ENCODE measurements at places on chromosomes 6 and 20.

GRCh38 chr6:138815797-138816528 lies 20.1 kb downstream of the ECT2L start:
- DNase-seq, result no peak

GRCh38 chr20:51206032-51206662 lies 183.2 kb upstream of the KCNG1 start:
- no peak for DNase-seq

GRCh38 chr6:107894809-107895396 lies 63.1 kb downstream of the SEC63 start:
- DNase-seq, result no peak

DNA sequence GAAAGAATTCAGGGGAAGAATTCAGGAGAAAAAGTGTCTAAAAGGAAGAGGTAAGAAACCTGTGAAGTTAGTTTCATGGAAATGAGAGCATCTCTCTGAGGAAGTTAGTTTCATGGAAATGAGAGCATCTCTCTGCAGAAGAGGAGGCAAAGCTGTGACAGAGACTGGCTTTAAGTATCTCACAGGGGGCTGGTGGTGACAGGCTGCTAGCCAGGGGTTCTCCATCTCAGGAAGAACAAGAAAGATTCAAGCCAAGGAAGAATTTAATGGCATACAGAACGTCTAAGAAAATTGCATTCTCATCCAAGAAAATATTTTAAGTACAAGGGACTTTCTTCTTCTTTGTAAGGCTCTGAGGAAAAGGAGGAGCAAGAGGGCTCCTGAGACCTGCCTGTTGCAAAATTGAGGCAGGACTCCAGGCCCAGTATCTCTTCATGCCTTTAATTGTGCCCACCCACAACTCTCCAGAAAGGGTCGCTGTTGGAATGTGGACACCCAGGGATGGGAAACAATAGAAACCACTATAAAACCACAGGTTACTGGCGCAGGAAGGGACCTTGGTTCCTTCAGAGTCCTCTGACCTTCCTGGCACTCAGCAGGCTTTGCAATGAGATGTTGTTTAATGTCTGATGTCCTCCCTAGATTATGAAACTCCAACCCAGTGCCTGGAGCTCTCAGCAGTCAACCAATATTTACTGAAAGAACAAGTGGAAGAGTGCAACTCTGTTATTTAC lies 136.8 kb downstream of the FNDC1 start:
- DNase-seq, result no peak

GRCh38 chr20:50692552-50692933 lies 1.2 kb upstream of the RIPOR3 start:
- DNase-seq, result no peak

DNA sequence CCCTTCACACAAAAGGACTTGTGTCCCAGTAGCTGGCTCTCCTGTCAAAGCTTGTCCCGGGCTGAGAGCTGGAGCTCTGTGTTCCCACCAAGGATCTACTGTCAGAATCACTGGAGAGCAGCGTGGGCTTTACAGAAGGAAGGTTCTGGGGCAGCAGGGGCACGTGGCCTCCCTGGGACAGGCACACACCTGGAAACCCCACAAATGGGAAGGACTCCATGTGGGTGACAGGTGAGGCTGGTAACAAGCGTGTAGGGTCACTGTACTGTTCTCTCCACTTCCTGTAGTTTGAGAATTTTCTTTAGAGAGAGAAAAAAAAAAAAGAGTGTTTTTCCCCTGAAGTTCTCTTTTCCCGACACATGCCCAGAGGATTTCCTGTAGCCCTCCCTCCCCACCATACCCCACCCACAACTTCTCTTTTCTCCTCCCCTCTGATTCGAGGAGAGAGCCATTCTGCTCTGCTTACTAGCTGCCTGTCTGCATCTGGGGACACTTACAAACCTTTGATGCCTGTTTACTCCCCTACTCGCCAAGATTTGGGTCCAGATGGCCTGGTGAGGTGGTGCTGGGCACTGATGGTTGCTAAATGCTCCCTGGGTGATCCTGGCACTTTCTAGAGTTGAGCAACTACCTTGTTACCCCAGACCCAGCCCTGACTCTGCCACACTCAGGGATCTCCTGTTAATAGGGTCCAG lies 84.1 kb upstream of the SIRPA start:
- no peak for DNase-seq

DNA sequence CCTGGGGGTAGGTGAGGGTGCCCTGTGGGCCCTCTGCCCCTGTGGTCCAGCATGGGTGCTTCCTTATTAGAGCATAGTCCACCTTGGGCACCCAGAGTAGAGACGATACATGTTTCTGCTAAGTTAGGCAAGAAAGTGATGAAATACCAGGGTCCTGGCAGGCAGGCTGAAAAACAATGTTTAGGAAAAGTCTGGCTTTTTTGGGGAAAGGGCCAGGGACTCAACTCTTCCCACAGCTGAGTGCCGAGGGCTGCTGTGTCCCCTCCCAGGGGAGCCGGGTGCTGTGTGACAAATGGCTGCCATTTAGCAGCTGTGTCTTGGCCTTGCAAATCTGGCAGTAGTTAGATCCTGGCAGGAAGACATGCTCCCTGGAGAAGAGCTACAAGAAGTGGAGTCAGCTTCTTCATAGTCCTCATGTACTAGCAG lies 61.5 kb downstream of the RREB1 start:
- peak; percentile 73 for DNase-seq

DNA sequence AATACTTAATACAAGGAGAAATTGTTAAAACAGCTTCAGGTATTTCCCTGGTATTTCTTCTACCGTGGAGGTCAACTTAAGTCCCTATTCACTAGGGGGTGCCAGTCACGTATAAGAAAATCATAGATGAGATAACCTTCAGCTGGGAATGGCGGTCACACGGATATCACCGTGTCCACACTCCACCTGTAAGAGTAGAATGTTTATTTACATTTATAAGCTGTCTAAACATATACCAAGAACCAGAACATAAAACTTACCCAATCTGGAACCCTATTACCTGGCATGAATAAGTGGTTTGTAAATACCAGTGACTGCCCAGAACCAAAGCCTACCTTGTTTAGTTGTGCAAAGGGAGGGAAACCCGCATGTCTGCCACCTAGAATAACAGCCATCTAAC lies 1.9 kb upstream of the ELOVL4 start:
- DNase-seq, result peak; percentile 39

GRCh38 chr20:62558779-62559178 lies 83.0 kb upstream of the GATA5 start:
- peak; percentile 81 for DNase-seq

GRCh38 chr6:4164117-4164442 lies 28.7 kb upstream of the ECI2 start:
- DNase-seq, result no peak

GRCh38 chr6:7719364-7719850 lies 6.5 kb upstream of the BMP6 start:
- DNase-seq, result no peak

DNA sequence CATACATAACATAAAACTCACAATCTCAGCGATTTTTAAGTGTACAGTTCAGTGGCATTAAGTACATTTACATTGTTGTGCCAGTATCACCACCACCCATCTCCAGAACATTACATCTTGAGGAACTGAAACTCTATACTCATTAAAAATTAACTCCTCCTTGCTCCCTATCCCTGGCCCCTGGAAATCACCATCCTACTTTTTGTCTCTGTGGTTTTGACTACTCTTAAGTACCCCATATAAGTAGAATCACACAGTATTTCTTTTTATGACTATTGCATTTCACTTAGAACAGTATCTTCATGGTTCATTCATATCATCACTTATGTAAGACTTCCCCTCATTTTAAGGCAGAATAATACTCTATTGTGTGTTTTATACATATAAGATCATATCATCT lies 1108.1 kb downstream of the GRIK2 start:
- no peak for DNase-seq

DNA sequence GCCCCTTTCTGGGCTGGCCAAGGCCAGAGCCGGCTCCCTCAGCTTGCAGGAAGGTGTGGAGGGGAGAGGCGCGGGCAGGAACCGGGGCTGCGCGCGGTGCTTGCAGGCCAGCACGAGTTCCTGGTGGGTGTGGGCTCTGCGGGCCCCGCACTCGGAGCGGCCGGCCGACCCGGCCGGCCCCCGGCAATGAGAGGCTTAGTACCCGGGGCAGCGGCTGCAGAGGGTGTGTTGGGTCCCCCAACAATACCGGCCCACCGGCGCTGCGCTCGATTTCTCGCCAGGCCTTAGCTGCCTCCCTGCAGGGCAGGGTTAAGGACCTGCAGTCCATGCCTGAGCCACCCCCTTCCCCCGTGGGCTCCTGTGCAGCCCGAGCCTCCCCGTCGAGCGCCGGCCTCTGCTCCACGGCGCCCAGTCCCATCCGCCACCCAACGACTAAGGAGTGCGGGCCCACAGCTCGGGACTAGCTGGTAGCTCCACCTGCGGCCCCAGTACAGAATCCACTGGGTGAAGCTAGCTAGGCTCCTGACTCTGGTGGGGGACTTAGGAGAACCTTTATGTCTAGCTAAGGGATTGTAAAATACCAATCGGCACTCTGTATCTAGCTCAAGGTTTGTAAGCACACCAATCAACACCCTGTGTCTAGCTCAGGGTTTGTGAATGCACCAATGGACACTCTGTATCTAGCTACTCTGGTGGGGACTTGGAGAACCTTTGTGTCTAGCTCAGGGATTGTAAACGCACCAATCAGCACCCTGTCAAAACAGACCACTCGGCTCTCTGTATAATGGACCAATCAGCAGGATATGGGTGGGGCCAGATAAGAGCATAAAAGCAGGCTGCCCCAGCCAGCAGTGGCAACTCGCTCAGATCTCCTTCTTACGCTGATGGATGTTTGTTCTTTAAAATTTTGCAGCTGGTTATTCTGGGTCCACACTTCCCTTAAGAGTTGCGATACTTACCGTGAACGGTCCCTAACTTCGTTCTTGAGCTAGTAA lies 167.4 kb upstream of the RREB1 start:
- DNase-seq, result no peak

GRCh38 chr20:47429409-47429808 lies 72.3 kb upstream of the NCOA3 start:
- DNase-seq, result no peak

GRCh38 chr20:53298911-53299310 lies 294.7 kb downstream of the ZNF217 start:
- no peak for DNase-seq

DNA sequence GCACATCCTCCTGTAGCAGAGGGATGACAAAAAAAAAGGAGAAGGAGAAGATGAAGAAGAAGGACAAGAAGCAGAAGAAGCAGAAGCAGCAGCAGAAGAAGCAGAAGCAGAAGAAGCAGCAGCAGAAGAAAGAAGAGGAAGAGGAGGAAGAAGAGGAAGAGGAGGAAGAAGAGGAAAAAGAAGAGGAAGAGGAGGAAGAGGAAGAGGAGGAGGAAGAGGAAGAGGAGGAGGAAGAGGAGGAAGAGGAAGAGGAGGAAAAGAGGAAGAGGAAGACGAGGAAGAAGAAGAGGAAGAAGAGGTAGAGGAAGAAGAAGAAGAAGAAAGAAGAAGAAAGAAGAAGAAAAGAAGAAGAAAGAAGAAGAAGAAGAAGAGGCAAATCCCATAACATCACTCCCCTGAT lies 35.0 kb upstream of the AHI1 start:
- no peak for DNase-seq

GRCh38 chr6:132017942-132018341 lies 66.8 kb upstream of the CCN2 start:
- no peak for DNase-seq

- no peak for DNase-seq
Measured at GRCh38 chr6:97069363-97069762, 144.8 kb downstream of the KLHL32 start.

- no peak for DNase-seq
Measured at GRCh38 chr6:56807326-56807988, 147.4 kb upstream of the BEND6 start.

- no peak for DNase-seq
Measured at GRCh38 chr20:13147971-13148370, 73.1 kb upstream of the ISM1 start.

GRCh38 chr6:133683606-133684005 lies 205.3 kb upstream of the TCF21 start:
- no peak for DNase-seq

DNA sequence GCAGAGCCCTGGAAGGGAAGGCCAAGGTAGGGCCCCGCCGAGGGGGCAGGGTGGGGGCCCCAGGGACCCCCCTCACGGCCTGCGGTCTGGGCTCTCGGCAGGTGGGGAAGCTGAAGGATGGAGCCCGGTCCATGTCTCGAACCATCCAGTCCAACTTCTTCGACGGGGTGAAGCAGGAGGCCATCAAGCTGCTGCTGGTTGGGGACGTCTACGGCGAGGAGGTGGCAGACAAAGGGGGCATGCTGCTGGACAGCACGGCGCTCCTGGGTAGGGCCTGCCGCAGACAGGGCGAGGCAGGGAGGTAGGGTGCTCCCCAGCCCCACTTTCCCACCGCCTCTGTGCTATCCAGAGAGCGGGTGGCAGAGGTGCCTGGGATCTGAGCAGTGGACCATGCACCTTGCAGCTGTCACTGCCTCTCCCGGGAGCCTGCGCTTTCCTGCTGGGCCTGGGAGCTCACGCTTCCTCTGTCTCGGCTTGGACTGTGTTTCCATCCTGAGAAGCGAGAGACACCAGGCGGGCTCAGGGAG lies 83.1 kb downstream of the SYNJ2 start:
- DNase-seq, result no peak

GRCh38 chr6:16292432-16292831 lies 54.0 kb downstream of the GMPR start:
- DNase-seq, result no peak

DNA sequence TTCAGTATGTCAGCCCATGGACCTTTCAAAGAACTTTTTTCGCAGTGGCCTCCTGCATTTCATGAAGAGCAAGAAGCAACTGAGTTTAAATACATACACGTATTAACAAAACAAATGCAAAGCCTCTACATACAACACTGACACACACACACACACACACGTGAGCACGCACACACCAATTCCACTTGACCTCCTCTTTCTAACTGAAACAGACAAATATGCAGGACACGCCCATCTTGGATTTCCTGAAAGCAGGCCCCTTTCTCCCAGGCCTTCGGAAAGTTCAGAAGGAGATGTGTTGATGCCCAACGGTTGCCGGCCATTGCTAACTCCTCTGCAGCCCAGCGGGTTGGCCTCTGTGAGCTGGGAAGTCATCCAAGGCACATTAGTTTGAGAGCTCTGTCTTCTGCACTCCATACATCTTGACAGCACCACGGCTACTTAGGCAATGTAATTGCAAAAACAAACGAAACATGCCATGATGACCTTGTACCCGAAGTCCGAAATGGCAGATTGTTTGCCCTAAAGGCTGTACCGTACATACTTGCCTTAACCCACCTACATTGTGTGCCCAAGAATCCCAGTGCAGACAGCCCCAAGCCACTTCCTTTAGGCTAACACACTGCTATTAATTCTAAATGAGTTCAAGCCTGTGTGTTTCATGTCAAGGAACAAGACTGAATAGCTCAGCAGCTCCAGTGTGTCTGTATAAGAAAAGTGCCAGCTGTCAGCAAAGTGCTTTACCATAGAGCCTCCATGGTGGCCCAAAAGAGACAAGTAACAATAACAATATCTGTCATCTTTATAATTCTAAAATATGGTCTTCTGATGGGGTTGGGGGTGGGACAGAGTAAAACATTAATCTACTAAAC lies 138.8 kb upstream of the RNF217 start:
- no peak for DNase-seq

- DNase-seq, result no peak
Measured at GRCh38 chr6:14766391-14766994, 479.4 kb upstream of the JARID2 start.
